AG09319 (cell line): ENCODE measurements at places on chromosomes 2 and 18.

- no peak for DNase-seq
Measured at GRCh38 chr2:193463011-193463410, 1268.3 kb upstream of the TMEFF2 start.

DNA sequence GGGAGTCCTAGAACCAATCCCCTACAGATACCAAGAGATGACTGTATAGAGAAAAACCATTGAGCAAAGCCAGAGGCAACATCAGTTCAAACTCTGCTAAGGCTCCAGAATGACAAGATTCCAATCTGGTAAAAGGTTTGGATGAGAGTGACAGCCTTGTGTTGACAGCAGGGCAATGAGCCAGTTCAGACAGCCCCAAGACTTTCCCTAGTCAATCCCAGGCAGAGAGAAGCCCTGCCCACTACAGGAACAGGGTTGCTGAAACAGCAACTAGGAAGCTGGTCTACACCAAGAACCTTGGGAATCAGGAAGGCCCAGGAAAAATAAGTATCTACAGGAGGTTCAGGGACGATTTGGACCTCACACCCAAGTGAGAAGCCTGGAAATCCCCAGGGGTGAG is 3.3 kb downstream of the PSTPIP2 start:
- no peak for DNase-seq

GRCh38 chr2:157052685-157053224 is 204.8 kb upstream of the GALNT5 start:
- peak; percentile 41 for DNase-seq

GRCh38 chr2:179981085-179981484 is 26.0 kb downstream of the CWC22 start:
- DNase-seq, result no peak

DNA sequence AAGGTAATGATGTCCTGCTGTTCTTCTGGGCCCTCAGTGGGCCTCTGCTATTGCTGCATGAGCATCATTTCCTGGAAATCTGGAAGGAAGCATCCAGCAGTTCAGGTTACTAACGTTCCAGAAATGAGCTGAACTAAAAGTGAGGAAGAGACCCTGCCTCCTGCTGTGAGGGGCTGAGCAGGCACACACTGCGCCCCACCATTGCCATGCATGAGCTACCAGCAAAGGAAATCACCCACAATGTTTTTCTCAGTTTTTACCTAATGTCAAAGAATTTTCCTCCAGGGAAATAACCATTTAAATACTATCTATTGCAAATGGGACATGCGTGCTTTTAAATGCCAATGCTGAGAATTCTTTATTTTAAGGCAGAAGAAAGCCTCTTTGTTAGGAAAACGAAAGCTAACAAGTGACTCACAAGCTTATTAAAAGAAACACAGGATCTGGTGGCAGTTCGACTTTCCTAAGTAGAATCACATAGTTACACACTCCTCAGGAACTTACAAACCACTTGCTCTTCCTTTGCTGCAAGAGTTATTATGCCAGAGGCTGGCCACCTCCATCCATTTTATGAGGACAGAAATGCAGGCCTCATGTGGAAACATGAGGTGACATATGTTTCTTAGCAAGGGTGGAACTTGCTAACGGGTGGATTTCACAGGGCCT is 152.6 kb upstream of the TTC39C start:
- peak; percentile 49 for DNase-seq

GRCh38 chr2:99035920-99036319 is 99.9 kb upstream of the CRACDL start:
- no peak for DNase-seq

GRCh38 chr2:18078216-18078615 is 199.7 kb downstream of the KCNS3 start:
- DNase-seq, result no peak

- DNase-seq, result no peak
Measured at GRCh38 chr2:33013684-33014110, 66.9 kb downstream of the LTBP1 start.

- no peak for DNase-seq
Measured at GRCh38 chr2:26733413-26733812, 30.7 kb upstream of the SLC35F6 start.

DNA sequence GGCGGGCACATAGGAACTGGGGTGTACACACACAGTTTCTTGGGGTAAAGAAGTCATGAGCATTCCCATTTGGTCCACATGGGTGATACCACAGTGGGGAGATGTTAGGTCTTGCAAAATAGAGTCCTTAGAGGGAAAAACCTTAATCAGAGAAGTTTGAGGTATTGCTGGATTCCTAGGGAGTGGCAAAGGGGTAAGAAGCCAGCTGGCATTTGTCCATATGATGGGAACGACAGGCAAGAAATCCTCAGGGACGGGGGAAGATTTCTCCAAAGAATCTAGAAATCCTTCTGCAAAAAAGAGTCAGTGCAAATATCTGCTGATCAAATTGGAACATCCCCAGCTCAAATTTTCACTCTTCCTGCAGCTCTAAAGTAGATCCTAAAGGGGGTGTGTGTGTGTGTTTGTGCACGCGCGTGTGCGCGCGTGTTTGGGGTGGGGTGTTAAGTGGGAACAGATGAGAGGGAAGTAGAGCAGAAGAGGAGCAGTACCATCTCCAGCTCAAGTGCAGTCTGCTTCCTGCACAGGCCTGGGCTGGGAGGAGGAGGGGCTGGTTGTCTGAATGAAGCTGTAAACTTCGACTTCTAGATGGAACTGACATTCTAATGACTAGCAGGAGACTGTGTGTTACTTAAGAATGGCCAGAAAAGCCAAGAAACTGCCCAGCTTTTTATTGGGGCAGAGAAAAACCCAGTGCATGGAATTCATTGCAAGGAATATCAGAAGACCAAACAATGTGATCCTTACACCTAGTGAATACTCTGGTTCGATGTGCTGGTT is 168.0 kb downstream of the SPP2 start:
- no peak for DNase-seq

DNA sequence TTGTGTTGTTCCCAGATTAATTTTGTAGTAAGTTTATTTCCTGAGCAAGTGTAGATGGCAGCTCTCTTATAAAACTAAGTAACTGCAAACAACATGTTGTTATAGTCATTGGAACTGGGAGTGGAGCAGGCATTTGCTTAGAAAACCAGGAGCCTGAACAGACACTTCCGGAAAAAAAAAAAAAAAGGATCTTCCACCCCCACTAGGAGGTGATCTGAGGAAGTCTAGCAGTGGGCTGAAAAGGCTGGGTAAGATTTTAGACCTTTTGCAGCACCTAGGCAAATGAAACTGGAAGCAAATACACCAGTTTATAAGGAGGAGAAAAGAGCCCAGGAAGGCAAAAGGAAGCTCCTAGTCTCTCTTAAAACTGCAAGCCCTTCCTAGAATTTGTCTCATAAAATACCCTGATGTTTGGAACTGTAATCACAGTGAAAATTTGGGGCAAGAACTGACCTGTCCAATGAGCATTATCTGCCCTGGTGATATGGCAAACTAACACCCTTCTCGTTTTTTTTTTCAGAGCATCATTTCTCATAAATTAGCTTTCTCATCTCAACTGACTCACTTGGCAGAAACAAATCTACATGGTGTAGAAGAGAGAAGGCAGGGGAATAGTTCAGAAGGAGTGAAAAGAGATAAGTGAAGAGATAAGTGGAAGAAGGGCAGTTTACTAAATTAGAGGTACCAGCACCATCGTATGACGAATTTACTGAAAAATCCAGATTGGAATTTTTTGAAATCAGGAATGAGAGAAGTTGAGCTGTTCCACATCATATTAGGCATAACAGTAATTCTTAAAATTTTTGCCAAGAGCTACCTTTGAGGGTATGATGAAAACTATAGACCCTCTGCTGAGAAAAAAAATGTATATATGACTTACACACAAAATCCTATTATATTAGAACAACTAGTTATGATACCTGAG is 4.2 kb upstream of the CCNYL1 start:
- no peak for DNase-seq

DNA sequence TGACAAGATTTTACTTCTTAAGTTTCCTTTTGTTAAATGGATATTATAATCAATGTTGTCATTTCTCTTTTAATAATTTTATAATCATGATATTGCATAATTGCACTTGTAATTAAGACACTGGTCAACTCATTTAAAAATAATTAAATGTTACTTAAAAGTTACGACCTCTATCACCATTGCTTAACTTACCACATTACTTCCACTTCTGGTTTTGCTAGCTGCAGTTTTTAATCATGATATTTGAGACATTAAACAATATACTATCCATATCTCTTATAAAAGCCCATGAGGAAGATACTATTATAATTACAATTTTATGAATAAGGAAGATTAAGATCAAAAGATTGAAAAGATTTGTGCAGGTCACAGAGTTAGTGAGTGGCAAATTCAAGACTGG is 502.0 kb downstream of the RNF144A start:
- no peak for DNase-seq

GRCh38 chr2:50178050-50178449 is 853.9 kb downstream of the NRXN1 start:
- no peak for DNase-seq

DNA sequence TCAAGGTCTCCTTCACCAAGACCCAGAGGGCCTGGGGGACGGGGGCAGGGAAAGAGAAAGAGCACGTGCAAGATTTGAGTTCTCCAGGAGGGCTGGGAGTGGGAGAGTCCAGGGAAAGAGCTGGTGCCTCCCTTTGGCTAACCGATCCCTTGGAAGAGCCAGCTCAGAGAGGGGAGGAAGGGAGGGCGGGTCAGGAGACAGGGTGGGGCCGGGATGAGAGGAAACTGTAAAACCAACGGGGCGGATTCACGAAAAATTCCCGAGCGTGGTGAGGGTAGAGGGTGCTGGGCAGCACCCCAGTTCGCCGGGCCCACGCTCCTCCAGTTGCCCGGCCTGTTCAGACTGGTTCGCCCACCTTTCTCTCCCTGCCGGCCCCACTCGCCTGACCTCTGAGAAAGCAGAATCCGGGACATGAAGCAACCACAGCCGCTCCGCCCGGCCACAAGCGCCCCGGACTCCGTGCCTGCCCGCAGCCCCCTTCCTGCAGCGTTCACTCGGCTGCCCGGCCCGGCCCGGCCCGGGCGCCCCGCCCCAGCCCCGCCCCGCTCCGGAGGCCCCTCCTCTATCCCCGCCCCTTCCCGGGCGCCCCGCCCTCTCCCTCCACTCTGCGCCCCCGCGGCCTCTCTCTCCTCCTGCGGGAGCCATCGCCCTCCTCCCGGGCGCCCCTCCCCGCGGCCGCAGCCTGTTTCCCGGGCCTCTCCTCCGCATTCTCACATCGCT is 230.9 kb upstream of the SMAD2 start:
- DNase-seq, result peak; percentile 40

DNA sequence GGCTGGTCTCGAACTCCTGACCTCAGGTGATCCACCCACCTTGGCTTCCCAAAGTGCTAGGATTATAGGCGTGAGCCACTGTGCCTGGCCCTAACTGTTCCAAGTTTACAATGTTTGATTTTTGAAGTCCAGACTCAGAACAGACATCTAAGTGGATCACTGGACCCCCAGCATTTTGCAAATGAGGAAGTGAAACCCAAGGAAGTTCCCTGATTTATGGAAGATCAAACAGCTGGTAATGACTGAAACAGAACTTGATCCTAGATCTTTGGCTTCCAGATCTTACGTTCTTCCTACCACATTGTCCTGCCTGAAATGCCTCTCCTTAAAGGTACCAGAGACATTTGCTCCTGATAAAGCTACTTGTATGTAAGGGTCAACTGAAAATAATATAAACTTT is 58.3 kb upstream of the NCOA1 start:
- no peak for DNase-seq

DNA sequence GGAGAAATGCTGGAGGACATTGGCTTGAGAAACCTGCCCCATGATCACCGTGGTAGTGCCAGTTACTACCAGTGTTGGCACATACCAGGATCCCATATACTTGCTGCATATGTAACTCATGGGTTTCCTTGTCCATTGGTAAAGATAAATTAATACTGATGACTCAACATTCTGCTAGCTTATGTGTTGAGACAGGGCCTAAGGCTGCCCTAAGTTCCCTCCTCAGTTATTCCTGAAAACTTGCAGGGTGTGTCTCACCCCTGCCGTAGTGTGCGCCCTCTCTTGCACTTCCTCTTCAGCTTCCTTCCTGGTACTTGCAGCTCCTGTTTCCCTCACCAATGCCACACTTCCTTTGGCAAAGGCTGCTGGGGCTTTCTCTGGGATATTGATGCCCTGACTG is 4.3 kb upstream of the INO80C start:
- DNase-seq, result no peak

DNA sequence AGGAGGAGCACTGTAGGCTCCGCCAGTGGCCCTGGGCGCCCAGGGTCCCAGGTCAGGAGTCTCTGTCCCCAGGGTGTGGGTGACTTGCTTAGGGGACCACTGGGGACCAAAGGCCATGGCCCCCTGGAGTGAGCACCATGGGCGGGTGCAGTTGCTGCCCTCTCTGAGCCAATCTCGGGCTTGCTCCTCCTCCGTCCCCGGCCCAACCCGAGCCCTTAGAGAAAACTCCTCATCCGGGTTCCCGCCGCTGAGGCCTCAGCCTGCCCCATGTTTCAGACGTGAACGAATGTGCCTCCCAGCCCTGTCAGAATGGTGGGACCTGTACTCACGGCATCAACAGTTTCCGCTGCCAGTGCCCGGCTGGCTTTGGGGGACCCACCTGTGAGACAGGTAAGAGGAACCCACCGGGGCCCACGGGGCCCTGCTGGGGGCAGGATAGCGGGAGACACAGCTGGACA is 38.6 kb downstream of the SNED1 start:
- no peak for DNase-seq

DNA sequence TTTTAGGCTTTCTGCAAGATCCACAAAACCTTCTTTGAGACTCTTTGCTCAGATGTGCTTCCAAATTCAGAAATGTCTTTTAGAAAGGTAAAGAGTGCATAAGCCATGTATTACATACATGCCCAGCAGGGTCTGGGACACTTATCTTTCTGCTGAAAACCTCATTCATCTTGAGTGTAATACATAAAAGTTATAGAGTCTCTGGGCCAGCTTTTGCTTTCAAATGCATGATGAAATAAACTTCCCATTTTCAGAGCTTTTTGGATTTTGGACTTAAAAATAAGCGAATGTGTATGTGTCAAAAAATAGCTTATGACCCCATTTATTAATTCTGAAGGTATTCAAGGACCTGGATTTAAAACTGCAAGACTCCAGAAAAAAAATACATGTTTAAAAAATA is 8.0 kb downstream of the CYRIA start:
- no peak for DNase-seq

DNA sequence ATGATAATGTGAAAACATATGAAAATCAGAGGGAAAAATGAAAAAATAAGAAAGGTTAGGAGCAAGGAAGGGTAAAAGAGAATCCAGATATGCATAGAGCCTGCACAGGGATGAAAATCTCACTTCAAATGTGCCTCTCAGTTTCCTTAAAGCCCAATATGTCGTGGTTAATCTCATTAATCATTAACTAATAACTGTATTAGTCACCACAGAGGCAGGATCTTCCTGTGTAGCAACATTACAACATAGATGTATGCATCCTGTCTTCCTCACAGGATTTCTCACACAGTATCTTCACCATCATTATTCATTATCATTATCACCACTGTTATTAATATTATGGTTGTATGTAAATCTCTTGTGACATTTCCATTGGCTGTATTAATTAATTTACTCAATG is 361.2 kb upstream of the SOX11 start:
- no peak for DNase-seq
